A549 treated with dexamethasone at 1 μM for 4 hours (cell line): ENCODE measurements at places on chromosomes 3 and 15. TPM values are rescaled to one million over a fixed set of nuclear protein-coding genes. Genes with fewer than 3 reads are reported as not detected.

Gene SPTSSB
- 0.04 to 0.06 TPM in 2 of 5 replicates, not detected in the others for total RNA-seq

Gene LOXL1
- 0.53 to 1.3 TPM (median 0.74 TPM) in 5 replicates for total RNA-seq

Gene CCR9
- total RNA-seq, result 0.08 TPM in 1 of 5 replicates, not detected in the others

Gene SCAP
- total RNA-seq, result 19.5 to 33.4 TPM (median 31.0 TPM) in 5 replicates

Gene TMIE
- 0.07 to 0.29 TPM (median 0.11 TPM) in 5 replicates for total RNA-seq

Gene ANKRD34C
- total RNA-seq, result not detected in 5 replicates

Gene RTP3
- not detected in 5 replicates for total RNA-seq

Gene GREM1
- total RNA-seq, result 2.3 to 5.9 TPM (median 3.8 TPM) in 5 replicates

Gene PSTPIP1
- total RNA-seq, result 0.21 to 0.43 TPM (median 0.25 TPM) in 5 replicates

Gene PPP1R14D
- 0.14 to 0.21 TPM (median 0.19 TPM) in 3 of 5 replicates, not detected in the others for total RNA-seq

Gene CCR2
- total RNA-seq, result not detected in 5 replicates

Gene ATP13A5
- total RNA-seq, result not detected in 5 replicates

Gene GOLGA8T
- 1.1 to 1.9 TPM (median 1.6 TPM) in 5 replicates for total RNA-seq

Gene IQCB1
- 9.0 to 10.4 TPM (median 9.6 TPM) in 5 replicates for total RNA-seq

Gene LCTL
- total RNA-seq, result not detected in 5 replicates

Gene UBA7
- 0.25 to 0.72 TPM (median 0.26 TPM) in 5 replicates for total RNA-seq

Gene ADAMTS17
- total RNA-seq, result 0.08 to 0.30 TPM (median 0.13 TPM) in 4 of 5 replicates, not detected in the other

Gene DUOXA2
- total RNA-seq, result not detected in 5 replicates

Gene MLF1
- 22.4 to 30.6 TPM (median 24.6 TPM) in 5 replicates for total RNA-seq

Gene NANOGP8
- total RNA-seq, result not detected in 5 replicates

Gene GXYLT2
- total RNA-seq, result 1.0 to 1.5 TPM (median 1.2 TPM) in 5 replicates

Gene ZBED2
- 0.11 to 0.21 TPM (median 0.12 TPM) in 5 replicates for total RNA-seq

Gene CLDN1
- 17.9 to 24.5 TPM (median 19.9 TPM) in 5 replicates for total RNA-seq

Gene PLXNA1
- total RNA-seq, result 15.5 to 28.8 TPM (median 25.2 TPM) in 5 replicates

Gene CD96
- total RNA-seq, result not detected in 5 replicates

Gene NPAP1
- not detected in 5 replicates for total RNA-seq

Gene KCNMB3
- total RNA-seq, result 0.90 to 1.5 TPM (median 1.3 TPM) in 5 replicates

Gene RASSF1
- 15.1 to 17.6 TPM (median 17.2 TPM) in 5 replicates for total RNA-seq

Gene ST3GAL6
- 0.73 to 1.3 TPM (median 0.89 TPM) in 5 replicates for total RNA-seq

Gene PCYT1A
- total RNA-seq, result 30.6 to 39.2 TPM (median 38.3 TPM) in 5 replicates

Gene KBTBD8
- total RNA-seq, result 0.52 to 0.85 TPM (median 0.70 TPM) in 5 replicates

Gene ZPLD1
- not detected in 5 replicates for total RNA-seq

Gene SLC12A8
- 1.8 to 2.7 TPM (median 2.1 TPM) in 5 replicates for total RNA-seq
